HCT116 (cell line): ENCODE measurements at places on chromosomes 11 and 22.

DNA sequence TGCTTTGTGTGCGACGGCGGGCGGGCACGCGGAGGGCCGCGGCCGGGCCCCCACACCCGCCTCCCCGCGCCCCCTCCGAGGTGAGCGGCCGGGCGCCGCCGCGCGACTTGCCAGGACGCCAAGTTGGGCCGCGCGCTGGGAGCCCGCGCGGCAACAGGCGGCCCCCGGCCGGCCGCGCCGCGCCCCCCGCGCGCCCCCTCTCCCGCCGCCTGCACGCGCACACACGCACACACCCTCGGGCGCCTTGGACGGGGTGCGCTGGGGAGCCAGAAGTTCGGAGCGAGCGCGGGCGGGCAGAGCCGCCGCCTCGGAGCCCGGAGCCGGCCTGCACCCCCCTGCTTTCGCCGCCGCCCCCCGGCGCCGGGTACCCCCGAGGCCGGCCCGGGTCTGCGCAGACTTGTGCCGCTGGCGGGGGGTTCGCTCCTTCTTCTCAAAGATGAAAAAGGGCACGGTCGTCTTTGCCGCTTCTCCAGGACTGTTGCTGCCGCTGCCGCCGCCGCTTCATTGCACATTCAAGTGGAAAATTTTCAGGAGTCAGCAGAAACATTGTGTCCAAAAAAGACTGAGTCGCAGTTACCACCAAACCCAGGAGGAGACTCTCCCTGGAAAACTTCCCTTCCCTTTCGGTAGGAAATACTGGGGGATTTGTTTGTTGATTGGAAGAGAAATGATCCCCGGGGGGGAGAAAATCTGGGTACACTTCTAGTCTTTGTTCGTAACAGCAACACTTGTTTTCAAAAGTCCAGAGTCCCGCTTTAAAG is 895 bp downstream of the TEAD1 start:
- DNase-seq = no peak

GRCh38 chr11:64357446-64357845 is 1.5 kb upstream of the RPS6KA4 start:
- no peak for DNase-seq

GRCh38 chr11:127632976-127633680 is 632.6 kb upstream of the KIRREL3 start:
- DNase-seq = no peak

DNA sequence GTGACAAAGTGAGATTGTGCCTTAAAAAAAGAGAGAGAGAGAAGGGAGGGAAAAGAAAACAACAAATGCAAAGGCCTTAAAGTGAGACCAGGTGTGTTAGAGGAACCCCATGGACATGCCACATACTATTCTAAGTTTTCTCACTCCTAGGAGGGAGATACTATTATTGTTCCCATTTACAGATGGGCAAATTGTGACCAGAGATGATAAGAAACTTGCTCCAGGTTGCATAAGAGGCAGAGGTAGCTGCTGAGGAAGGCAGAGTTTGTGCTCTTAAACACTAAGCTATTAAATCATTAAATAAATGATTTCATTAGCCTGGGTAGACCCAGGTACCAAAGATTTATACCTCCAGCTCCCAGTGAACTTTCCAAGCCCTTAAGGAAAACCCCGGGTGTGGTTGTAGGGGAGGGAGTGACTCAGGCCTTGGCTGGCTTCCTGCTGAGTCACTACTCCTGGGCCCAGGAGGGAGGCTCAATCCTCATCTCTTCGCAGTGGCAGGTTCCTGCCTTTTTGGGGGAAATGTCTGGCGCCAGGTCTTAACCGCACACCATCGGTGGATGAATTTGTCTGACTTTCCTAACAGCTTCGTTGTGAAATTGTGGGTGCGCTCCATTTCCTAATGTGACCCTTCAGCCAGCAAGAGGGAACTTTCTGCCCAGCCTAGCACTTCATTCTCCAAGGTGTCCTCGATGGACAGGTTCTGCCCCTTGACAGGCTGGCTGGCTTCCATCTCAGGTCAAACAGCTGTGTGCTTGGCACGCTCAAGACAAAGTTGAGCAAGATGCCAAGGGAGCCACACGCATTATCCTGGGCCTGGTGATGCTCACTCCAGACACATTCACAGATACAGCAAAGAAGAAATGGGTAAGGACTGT is 33.4 kb upstream of the PTPRJ start:
- peak; percentile 84 for DNase-seq

DNA sequence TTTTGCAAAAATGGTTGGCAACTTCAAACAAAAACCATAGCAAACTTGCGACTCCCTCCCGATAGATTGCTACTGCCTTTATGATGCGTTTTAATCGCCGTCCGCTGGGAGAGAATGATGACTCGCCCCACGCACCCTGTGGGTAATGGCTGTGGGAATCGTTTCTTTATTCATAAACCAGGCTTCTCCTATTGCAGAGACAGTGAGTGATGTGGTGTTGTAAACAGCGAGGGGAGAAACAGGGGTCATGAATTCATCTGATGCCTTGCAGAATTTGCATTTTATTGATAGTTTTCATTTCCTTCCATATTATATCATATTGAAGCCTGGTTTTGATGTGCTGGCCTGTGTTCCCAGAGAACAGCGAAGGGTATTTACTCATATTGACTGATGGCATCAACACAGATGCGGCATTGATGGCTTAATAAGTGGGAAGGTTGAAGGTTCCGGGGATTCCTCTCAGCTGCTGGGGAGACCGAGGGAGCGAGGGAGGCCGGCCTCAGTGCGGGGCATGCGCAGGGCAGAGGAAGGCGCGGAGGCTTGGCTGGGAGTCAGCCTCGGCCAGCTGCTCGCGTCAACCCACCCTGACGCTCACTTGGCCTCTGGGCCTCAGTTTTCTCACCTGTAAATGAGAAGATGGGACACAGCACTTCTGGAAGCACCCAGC is 41.3 kb downstream of the ARHGAP8 start:
- DNase-seq = no peak
